Activated CD8-positive, alpha-beta T cell treated with anti-CD3 and anti-CD28 coated beads for 36 hours (primary cell): ENCODE measurements at places on chromosomes 16 and 17. TPM values are rescaled to one million over a fixed set of nuclear protein-coding genes. Genes with fewer than 3 reads are reported as not detected.
A peak's percentile ranks its signal among the peaks of the same experiment; 100 is the strongest.

Gene TRIM72
- not detected for total RNA-seq

DNA sequence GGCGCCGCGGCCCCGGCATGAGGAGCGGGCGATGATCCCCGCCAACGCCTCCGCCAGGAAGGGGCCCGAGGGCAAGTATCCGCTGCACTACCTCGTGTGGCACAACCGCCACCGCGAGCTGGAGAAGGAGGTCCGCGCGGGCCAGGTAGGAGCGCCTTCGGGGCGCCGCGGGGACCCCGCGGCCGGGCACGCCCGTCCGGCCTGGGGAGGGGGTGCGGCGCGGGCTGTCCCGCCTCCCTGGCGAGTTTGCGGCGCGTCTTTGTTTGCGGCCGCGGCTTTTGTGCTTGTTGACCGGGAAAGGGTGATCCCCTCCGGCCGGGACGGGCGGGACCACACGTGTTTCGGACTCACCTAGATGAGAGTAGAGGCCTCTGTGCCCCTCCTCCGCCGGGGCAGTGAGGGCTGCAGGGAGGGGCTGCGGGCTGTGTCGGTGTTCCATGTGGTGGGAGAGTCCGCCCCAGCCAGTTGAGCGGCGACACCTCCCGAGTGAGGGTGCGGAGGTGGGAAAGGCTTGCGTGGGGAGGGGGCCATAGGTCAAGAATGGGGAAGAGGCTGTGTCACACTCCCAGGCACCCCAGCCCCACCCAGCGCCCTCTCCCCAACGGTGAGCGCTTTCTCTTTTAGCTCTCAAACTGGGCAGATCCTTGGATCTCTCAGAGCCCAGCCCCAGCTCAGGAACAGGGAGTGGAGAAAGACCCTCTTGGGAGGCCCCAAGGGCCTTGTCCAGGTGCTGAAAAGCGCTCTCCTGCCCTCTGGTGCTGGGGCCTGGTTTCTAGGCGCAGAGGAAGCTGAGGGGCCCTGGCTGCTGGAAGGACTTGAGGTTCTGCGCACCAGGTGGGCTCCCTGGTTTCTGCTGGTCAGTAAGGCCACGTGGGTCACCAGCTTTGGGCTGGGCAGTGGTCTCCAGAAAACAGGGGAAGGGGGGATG, 923 bp downstream of the ANKRD13B start:
- H3K27me3 ChIP-seq: no peaks in the 10 kb centered on the region
- H3K4me3 ChIP-seq: peak overlapping the region; percentile 77
- H3K36me3 ChIP-seq: no peaks in the 10 kb centered on the region
- no peak overlapping the region for H3K27ac ChIP-seq
- H3K4me1 ChIP-seq: peaks cover 38% of the 10 kb centered on the region
- peak; percentile 67 for DNase-seq

- no peaks in the 10 kb centered on the region for H3K27me3 ChIP-seq
- peak overlapping the region; percentile 49 for H3K27ac ChIP-seq
- H3K4me3 ChIP-seq: no peak overlapping the region
- no peak for DNase-seq
- H3K36me3 ChIP-seq: peaks cover 7% of the 10 kb centered on the region
- H3K4me1 ChIP-seq: peaks cover 41% of the 10 kb centered on the region
These were observed 3.3 kb downstream of the CTCF start for GRCh38 chr16:67565470-67566100.

DNA sequence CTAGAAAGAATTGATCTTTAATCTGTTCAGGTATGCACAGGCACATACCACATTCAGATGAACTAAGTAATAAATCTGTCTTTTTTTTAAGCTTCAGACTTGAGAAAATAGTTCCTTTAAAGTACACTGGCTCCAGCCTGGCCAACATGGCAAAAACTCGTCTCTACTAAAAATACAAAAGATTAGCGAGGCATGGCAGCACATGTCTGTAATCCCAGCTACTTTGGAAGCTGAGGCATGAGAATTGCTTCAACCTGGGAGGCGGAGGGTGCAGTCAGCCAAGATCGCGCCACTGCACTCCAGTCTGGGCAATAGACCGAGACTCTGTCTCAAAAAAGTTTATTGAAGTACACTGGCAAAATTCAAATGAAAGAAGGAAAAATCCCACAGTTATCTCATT, 111.0 kb upstream of the NETO2 start:
- H3K4me3 ChIP-seq: no peak overlapping the region
- no peak for DNase-seq
- H3K4me1 ChIP-seq: no peaks in the 10 kb centered on the region
- H3K27ac ChIP-seq: no peak overlapping the region

GRCh38 chr16:56288019-56288418, 96.7 kb downstream of the GNAO1 start:
- peaks cover 9% of the 10 kb centered on the region for H3K4me1 ChIP-seq
- no peaks in the 10 kb centered on the region for H3K27me3 ChIP-seq
- H3K27ac ChIP-seq: no peak overlapping the region
- no peak overlapping the region for H3K4me3 ChIP-seq

- H3K36me3 ChIP-seq: peaks cover 4% of the 10 kb centered on the region
- no peaks in the 10 kb centered on the region for H3K4me1 ChIP-seq
- no peaks in the 10 kb centered on the region for H3K27me3 ChIP-seq
- no peak overlapping the region for H3K4me3 ChIP-seq
These were observed 262.2 kb upstream of the PMFBP1 start for GRCh38 chr16:72434159-72434558.

GRCh38 chr16:12262454-12263180, 286.1 kb downstream of the SNX29 start:
- DNase-seq: no peak
- no peak overlapping the region for H3K4me3 ChIP-seq
- H3K4me1 ChIP-seq: no peaks in the 10 kb centered on the region
- H3K27me3 ChIP-seq: no peaks in the 10 kb centered on the region
- H3K36me3 ChIP-seq: no peaks in the 10 kb centered on the region
- no peak overlapping the region for H3K27ac ChIP-seq

Gene PIK3R5
- 46.7 TPM for total RNA-seq

- H3K4me3 ChIP-seq: no peak overlapping the region
- H3K27ac ChIP-seq: no peak overlapping the region
- DNase-seq: no peak
- no peaks in the 10 kb centered on the region for H3K27me3 ChIP-seq
These were observed 24.0 kb upstream of the CDC42EP4 start for GRCh38 chr17:73335591-73336407.

- H3K36me3 ChIP-seq: no peaks in the 10 kb centered on the region
- no peak overlapping the region for H3K4me3 ChIP-seq
- no peaks in the 10 kb centered on the region for H3K27me3 ChIP-seq
These were observed 33.1 kb downstream of the ZNF469 start for GRCh38 chr16:88415713-88416323.

Gene RNU2-1
- 4,070 TPM for total RNA-seq

- no peaks in the 10 kb centered on the region for H3K4me1 ChIP-seq
- no peak for DNase-seq
These were observed 96.6 kb downstream of the MRM1 start for GRCh38 chr17:36697903-36698530.

GRCh38 chr16:7746941-7747340, 414.3 kb downstream of the RBFOX1 start:
- no peaks in the 10 kb centered on the region for H3K36me3 ChIP-seq
- no peaks in the 10 kb centered on the region for H3K4me1 ChIP-seq
- no peak for DNase-seq
- no peak overlapping the region for H3K27ac ChIP-seq
- no peak overlapping the region for H3K4me3 ChIP-seq

- H3K4me3 ChIP-seq: no peak overlapping the region
- H3K27me3 ChIP-seq: peaks cover 59% of the 10 kb centered on the region
- H3K36me3 ChIP-seq: no peaks in the 10 kb centered on the region
These were observed 8.8 kb downstream of the FOXF1 start for GRCh38 chr16:86519007-86519648.

GRCh38 chr17:28950017-28950751, 1.1 kb downstream of the PHF12 start:
- H3K4me3 ChIP-seq: peak overlapping the region; percentile 97
- no peaks in the 10 kb centered on the region for H3K27me3 ChIP-seq
- peaks cover 33% of the 10 kb centered on the region for H3K4me1 ChIP-seq
- peak overlapping the region; percentile 97 for H3K27ac ChIP-seq
- H3K36me3 ChIP-seq: peaks cover 43% of the 10 kb centered on the region

DNA sequence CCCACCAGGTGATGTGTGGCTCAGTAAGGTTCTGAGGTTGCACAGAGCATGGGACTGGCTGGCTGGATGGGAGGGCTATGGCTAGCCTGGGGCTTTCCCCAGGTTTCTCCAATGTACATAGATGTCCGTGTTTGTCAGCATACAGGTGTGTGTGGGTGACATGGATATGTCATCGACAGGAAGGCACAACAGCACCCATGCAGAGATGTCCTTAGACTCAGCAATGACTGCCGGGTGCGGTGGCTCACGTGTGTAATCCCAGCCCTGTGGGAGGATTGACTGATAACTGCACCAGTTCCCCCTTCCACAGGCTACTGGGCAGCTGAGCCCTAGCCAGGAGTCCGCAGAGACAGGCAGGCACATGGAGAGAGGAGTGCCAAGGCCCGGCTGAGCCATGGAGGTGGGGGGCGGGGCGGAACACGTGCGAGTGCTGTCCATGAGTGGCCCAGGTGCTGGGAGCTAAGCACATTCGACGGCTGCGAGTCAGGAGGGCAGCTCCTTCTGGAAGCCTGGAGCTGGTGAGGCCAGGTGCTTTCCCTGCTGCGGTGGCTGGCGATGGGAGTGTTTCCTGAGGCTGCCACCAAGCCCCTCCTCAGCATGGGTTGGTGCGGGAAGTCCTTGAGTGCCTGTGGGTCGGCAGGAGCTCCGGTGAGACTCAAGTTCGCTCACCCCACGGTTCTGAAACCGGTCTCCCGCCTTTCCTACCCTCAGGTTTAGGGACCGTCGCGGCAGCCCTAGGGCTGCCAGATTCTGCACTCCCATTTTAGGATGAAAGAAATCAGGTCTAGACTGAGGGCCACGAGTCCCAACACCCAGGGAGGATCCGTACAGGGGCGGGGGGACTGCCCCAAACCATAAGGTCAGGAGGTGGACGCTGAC, 858 bp upstream of the ASPSCR1 start:
- H3K4me3 ChIP-seq: peak overlapping the region; percentile 96
- peaks cover 17% of the 10 kb centered on the region for H3K4me1 ChIP-seq
- no peaks in the 10 kb centered on the region for H3K27me3 ChIP-seq
- peak overlapping the region; percentile 99 for H3K27ac ChIP-seq

Gene SLFN12L
- 42.5 TPM for total RNA-seq

GRCh38 chr16:12590409-12590808, 213.3 kb downstream of the CPPED1 start:
- no peaks in the 10 kb centered on the region for H3K36me3 ChIP-seq
- H3K27me3 ChIP-seq: peaks cover 6% of the 10 kb centered on the region
- no peak overlapping the region for H3K4me3 ChIP-seq
- H3K4me1 ChIP-seq: peaks cover 10% of the 10 kb centered on the region

DNA sequence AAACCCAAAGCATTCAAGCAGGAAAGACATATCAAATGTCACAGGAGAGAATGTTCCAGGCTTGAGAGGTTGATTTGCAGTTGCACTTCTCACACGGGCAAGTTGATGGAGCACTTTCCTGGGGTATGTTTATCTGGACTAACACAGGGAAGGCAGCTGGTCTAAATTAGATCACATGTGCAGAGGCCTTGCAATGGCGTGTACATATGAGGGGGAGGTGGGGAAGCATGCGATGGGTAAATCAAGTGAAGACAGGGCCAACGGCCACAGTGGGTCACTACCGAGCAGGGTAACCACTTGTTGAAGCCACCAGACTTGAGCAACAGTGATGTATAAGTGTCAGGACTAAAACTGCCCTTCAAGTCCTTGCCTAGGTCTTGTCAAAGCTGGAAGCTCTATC, 156.6 kb upstream of the MAF start:
- no peak overlapping the region for H3K27ac ChIP-seq
- no peaks in the 10 kb centered on the region for H3K36me3 ChIP-seq
- H3K4me3 ChIP-seq: no peak overlapping the region
- peaks cover 6% of the 10 kb centered on the region for H3K27me3 ChIP-seq

DNA sequence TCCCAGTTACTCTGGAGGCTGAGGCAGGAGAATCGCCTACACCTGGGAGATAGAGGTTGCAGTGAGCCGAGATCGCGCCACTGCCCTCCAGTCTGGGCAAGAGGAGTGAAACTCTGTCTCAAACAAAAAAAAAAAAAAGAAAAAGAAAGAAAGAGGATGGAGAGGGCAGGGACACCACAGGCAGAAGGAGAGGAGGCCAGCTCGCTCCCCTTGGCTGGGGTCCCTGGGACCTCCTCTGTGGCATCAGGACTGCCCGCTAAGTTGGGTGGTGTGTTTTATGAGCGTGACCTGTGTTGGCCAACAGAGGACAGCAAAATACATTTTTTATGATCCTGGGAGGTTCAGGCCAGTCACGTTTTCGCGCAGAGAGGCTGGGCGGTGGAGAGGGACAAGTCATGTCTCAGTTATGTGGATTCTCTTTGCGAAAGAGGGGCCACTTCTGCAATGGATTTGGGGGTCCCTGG, 229.6 kb downstream of the MRTFB start:
- H3K36me3 ChIP-seq: no peaks in the 10 kb centered on the region
- peaks cover 11% of the 10 kb centered on the region for H3K4me1 ChIP-seq
- DNase-seq: peak; percentile 69
- H3K4me3 ChIP-seq: peak overlapping the region; percentile 66

GRCh38 chr17:11349106-11349505, 108.1 kb downstream of the SHISA6 start:
- H3K36me3 ChIP-seq: no peaks in the 10 kb centered on the region
- H3K27ac ChIP-seq: no peak overlapping the region
- no peak overlapping the region for H3K4me3 ChIP-seq
- H3K27me3 ChIP-seq: no peaks in the 10 kb centered on the region
- no peaks in the 10 kb centered on the region for H3K4me1 ChIP-seq

- peaks cover 9% of the 10 kb centered on the region for H3K36me3 ChIP-seq
- H3K27me3 ChIP-seq: no peaks in the 10 kb centered on the region
These were observed 44.7 kb downstream of the SREBF1 start for GRCh38 chr17:17792037-17792550.

GRCh38 chr16:85935391-85935973, 36.5 kb downstream of the IRF8 start:
- H3K4me3 ChIP-seq: peak overlapping the region; percentile 64
- peaks cover 25% of the 10 kb centered on the region for H3K36me3 ChIP-seq
- H3K27ac ChIP-seq: peak overlapping the region; percentile 99
- H3K4me1 ChIP-seq: peaks cover 72% of the 10 kb centered on the region
- no peaks in the 10 kb centered on the region for H3K27me3 ChIP-seq
- DNase-seq: no peak

Gene TSPOAP1
- total RNA-seq: 21.1 TPM

Gene RNF43
- 0.34 TPM for total RNA-seq

Gene TEKT5
- 0.43 TPM for total RNA-seq

DNA sequence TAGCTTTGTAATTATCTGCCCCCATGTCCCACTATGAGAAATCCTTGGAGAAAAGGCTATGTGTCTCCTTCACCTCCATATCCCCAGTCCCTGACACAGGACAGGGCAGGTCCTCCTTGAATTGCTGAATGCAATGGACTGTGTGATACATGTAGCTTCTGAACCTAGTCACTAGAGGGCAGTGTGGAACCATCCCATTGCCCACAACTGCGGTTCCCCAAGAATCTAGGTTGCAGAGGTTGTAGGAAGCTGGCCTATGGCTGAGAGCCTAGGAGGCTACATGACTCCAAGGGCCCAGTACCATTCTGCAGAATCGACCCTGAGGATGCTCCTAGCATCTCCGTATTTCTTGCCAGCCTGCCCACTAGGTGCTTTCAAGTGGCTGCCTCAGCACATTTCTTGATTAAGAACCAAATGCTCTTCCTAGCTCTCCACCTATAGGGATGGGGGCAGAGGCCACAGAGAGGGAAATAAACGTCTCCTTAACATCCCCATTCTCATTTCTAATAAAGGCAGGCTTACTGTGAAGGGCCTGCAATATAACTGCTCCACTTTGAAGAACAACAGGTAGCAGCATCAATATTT, 394.0 kb downstream of the CA10 start:
- H3K4me1 ChIP-seq: no peaks in the 10 kb centered on the region
- no peak overlapping the region for H3K27ac ChIP-seq
- DNase-seq: peak; percentile 47
- H3K4me3 ChIP-seq: no peak overlapping the region

GRCh38 chr17:42346481-42346880, 41.8 kb downstream of the STAT3 start:
- H3K4me1 ChIP-seq: peaks cover 56% of the 10 kb centered on the region
- H3K27me3 ChIP-seq: no peaks in the 10 kb centered on the region
- H3K4me3 ChIP-seq: no peak overlapping the region

Gene MFAP4
- 0.70 TPM for total RNA-seq
